ENCODE measurements at places on chromosomes 1 and 21. TPM values are rescaled to one million over a fixed set of nuclear protein-coding genes. Genes with fewer than 3 reads are reported as not detected.

DNA sequence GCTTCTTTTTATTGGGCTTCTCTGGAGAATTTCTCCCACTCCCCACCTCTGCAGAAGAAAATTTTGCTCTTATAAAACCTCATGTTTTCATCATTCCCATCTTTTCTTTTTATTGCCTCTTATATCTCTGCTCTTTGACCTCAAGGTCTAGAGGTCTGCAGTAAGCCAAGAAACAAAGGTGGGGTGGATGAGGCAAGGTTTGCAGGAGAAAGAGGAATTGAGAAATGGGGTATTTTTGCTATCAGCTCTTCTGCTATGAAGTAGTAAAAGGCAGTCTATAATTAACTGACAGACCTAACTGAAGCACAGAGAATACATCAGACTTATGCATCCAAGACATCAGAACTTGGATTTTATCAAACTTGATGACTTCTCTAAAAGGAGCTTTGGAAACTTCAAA, 22.9 kb downstream of the SYT11 start:
- DNase-seq = no peak

Gene FLG2
- not detected for total RNA-seq

GRCh38 chr21:34112316-34113033, 39.1 kb downstream of the MRPS6 start:
- no peak for DNase-seq

DNA sequence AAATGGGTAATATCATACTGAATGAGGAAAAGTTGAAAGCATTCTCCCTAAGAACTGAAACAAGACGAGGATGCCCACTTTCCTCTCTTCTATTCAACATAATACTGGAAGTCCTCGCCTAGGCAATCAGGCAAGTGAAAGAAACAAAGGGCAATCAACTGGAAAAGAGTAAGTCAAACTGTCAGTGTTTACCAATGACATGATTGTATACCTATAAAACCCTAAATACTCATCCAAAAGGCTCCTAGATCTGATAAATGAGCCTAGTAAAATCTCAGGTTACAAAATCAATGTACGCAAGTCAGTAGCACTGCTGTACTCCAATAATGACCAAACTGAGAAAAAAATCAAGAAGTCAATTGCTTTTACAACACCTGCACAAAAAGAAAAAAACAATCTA, 575.8 kb upstream of the PRMT6 start:
- DNase-seq = no peak

- no peak for DNase-seq
These were observed 37.1 kb upstream of the DOCK7 start for GRCh38 chr1:62725255-62725654.

GRCh38 chr1:239858057-239858456, 233.6 kb upstream of the FMN2 start:
- DNase-seq = no peak

Gene LCK
- total RNA-seq = 0.57 TPM

DNA sequence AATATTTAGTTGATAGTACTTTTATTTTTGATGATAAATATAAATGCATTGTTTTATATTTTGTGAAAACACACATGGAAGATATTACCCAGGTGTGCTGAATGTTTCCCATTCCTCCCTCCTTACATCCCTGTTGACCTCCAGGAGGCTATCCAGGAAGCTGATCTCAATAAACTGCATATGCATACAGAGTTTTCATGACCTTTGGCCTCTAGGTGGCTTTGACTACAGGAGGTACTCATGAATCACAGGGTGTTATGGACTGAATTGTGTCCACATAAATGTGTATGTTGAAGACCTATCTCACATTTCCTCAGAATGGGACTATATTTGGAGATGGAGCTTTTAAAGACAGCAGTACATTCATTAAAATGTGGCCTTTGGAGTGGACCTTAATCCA, 914.9 kb upstream of the NCAM2 start:
- no peak for DNase-seq

DNA sequence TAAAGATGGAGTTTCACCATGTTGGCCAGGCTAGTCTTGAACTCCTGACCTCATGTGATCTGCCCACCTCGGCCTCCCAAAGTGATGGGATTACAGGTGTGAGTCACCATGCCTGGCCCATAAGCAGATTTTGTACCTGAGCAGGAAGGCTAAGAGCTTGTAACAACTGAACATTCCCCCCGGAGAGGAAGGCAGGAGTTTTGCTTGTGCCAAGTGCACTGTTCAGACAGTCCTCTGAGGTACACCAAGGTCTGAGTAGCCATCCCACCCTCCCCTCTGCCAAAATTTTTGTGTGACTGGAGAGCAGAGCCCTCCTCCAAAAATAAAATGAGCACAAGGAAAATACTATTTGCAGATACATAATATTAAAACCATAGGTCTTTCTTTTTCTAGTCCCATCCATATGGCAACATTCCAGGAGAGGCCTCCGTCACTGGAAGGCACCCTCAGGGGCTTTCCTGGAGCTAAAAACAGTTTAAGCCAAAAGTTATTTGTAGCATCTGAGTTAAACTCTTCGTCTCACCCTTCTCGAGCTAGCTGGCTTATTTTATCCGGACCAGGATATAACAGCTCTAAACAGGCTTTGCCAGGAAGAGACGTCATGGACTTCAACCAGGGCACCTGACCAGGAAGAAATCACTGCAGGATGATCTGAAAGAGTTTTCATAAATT, 27.2 kb downstream of the CAPN2 start:
- no peak for DNase-seq

- DNase-seq = no peak
These were observed 10.3 kb downstream of the CAP1 start for GRCh38 chr1:40050863-40051262.

All from Right ventricle myocardium inferior (tissue), 1 donor.